ENCODE measurements at places on chromosomes 12 and 14.
A peak's percentile ranks its signal among the peaks of the same experiment; 100 is the strongest.

DNA sequence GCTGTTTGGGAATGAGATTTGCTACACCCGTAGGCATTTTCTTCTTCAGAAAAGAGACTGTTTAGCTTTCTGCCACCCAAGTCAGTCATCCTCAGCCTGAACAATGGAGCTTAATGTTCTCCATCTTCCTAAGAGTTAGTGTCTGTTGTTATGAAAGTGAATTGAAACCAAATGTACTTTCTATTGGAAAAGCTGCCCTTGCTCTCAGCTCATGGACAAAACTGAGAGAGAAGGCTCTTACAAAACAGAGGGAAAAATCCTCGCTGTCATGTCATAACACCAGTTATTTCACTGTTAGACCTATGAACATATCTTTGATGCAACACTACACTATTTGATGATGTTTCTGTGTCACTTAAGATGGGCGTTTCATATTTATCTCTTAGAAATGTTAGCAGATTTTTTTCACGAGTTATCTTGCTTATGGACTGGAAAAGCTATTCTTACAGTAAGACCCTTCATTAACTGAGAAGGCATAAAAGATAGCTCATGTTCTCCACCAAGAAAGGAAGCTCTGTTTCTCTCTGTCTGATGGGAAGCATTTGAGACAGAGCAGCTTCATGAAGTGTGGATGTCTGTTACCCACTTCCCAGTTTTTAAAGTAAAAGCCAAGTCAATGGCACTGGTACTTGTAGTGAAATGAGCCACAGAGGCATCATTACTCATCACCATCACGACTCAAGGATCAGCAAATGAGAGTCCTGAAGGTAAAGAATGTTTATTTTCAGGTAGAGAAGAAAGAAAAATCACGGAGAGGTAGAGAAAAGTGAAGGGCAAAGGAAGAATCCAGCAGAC lies 483.9 kb downstream of the ZFP36L1 start:
- DNase-seq: no peak

DNA sequence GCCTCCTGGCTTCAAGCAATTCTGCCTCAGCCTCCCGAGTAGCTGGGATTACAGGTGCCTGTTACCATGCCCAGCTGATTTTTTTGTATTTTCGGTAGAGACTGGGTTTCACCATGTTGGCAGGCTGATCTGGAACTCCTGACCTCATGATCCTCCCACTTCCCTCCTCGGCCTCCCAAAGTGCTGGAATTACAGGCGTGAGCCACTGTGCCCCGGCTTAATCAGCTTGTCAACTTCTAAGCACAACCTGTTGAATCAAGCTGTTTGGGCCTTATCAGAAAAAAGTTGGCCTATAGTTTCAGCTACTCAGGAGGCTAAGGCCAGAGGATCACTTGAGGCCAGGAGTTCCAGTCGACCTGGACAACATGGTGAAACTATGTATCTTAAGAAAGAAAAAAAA lies 7.9 kb downstream of the MARK3 start:
- no peak for DNase-seq

- DNase-seq: peak; percentile 37
Measured at GRCh38 chr12:28172434-28173030, 17.7 kb upstream of the CCDC91 start.

DNA sequence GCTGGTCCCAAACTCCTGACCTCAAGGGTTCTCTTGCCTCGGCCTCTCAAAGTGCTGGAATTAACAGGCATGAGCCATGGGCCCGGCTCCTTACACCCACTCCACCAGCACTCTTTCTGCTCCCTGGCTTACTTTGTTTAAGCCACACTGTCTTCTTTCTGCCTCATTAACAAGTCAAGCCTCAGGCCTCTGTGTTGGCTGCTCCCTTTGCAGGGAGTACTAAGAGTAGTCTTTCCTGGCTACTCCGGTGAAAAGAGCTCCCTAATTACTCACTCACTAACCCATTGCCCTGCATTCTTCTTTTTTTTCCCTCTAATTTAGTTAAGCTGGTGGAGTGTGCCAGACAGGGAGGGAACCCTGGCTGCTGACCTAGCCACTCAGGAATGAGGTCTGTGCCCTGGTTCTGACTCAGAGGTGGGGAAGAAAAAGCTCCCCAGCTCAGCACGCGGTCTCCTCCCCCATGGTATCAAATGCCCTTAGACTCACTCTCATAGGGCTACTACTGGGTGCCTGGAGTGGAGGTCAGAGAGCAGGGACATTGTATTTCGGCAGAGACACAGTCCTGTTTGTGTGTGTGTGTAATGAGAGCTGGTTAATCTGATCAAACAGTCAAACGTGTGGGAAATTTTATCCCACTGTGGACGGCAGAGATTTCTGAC lies 19.8 kb downstream of the GALNT6 start:
- DNase-seq: peak; percentile 100

GRCh38 chr14:81450100-81450531 lies 50.0 kb upstream of the STON2 start:
- no peak for DNase-seq

GRCh38 chr14:99706107-99706900 lies 22.2 kb downstream of the CYP46A1 start:
- DNase-seq: no peak

DNA sequence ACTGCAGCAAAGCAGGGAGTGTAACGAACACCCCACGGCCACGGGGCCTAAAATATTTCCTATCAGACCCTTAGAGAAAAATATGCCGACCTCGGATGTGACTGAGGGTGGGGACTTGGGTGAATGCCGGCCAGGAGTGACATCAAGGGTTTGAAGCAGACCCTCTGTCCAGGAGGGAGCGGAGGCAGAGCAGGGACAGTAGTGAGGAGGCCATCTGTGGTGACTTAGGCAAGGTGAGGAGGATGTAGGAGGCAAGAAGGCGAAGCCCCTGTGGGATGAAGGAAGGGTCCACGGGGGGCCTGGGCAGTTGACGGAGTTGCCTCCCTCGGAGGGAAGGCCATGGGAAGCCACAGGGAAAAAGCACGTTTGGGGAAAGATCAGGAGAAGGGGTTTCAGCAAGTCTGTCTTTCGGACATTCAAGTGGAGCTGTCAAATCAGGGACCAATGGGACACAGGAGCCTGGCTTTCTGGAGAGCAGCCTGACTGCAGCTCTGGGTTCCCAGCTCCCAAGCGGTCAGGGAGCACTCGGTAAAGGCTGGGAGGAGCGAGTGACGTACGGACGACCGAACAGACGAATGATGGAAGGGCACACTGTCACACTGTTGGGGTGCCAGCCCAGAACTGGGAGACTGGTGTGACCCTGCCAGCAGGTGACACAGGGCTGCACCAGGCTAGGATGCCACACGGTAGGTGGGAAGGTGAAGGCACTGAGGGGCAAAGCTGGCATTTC lies 74.3 kb downstream of the MOK start:
- DNase-seq: no peak

GRCh38 chr14:50801706-50802105 lies 29.3 kb downstream of the NIN start:
- DNase-seq: peak; percentile 72

DNA sequence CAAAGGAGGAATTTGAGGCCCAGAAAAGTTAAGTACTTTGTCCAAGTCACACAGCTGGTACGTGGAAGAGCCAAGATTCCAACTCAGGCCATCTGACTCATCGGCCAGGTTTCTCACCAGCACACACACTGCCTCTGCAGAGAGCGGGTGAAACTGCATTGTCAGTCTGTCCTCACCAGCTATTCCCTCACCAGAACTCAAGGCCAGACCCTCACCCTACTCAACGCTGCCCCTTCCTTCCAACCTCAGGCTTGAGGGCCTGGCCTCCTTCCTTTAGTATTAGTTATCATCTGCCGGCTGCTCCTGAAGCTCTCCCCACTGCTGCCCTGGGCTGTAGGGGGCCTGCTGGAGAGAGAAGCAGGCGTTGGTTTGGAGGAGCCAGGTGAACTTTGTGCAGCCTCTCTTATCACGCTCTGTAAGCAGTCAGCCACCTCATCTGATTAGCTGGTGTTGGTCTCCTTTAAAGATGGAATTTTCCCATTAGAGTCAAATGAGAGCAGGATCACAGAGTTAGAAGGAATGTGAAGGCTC lies 16.6 kb upstream of the PLEK2 start:
- DNase-seq: no peak

DNA sequence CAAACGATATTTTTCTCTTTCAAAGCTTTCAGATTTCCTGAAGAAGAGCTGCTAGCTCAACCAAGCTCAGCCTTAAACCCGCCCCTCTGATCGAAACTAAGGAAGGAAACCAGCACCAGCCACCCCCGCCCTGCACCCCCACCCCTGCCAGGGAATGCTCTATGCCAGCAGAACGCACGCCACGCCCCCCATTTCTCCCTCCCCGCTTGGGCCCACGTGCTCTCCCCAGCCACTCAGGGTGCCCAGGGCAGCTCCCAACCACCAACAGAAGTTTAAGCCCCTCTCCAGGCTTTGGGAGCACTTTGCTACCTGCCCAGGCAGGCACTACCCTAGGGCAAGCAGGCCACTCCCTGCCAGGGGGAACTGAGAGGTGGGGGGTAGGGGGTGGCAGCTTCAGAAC lies 18.8 kb upstream of the KRT78 start:
- no peak for DNase-seq

DNA sequence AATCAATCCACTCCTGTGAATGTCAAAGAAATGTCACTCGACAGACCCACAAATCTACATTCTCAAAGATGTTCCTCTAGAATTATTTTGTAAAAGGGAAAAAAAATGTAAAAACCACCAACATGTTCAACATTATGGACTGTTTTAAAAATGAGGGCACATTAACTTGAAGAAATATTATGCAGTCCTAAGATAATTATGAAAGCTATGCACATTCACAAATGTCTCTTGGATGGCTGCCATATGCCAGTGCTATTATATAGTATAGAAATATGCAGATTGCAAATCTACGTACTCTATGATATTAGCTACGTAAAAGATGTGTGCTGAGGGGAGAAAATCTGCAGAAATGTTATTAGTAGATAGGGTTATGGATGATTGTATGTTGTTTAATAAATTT lies 334.2 kb downstream of the BMP4 start:
- DNase-seq: no peak
